Bronchial epithelial cell (primary cell): ENCODE measurements at places on chromosomes 7 and 10. TPM values are rescaled to one million over a fixed set of nuclear protein-coding genes. Genes with fewer than 3 reads are reported as not detected.

The NRP1 gene
- total RNA-seq, result 16.1 and 21.6 TPM in 2 replicates

The FKBP6 gene
- not detected in 2 replicates for total RNA-seq

The MET gene
- 135 and 156 TPM in 2 replicates for total RNA-seq

The AKR1C8 gene
- total RNA-seq, result 0.26 TPM in 1 of 2 replicates, not detected in the other

The ATOH7 gene
- under 0.01 TPM in 1 of 2 replicates, not detected in the other for total RNA-seq

The NPTX2 gene
- under 0.01 and 0.13 TPM in 2 replicates for total RNA-seq

The SPDYE3 gene
- total RNA-seq, result not detected in 2 replicates

The CLDN3 gene
- not detected in 2 replicates for total RNA-seq

The TRIM50 gene
- total RNA-seq, result not detected in 2 replicates

The POP7 gene
- 33.8 and 40.8 TPM in 2 replicates for total RNA-seq

The GIMAP7 gene
- not detected in 2 replicates for total RNA-seq

The CALD1 gene
- total RNA-seq, result 71.3 and 102 TPM in 2 replicates

The OR9A2 gene
- 0.26 TPM in 1 of 2 replicates, not detected in the other for total RNA-seq

The NKX1-2 gene
- total RNA-seq, result 0.51 and 2.1 TPM in 2 replicates

The SCART1 gene
- 1.0 and 1.1 TPM in 2 replicates for total RNA-seq

The ZNF22 gene
- total RNA-seq, result 4.6 and 9.2 TPM in 2 replicates

The GNAT3 gene
- total RNA-seq, result not detected in 2 replicates

The CRTAC1 gene
- not detected in 2 replicates for total RNA-seq

The THSD7A gene
- total RNA-seq, result 0.26 TPM in 2 replicates

The DYDC2 gene
- total RNA-seq, result not detected in 2 replicates

The AKR1B1 gene
- 77.1 and 102 TPM in 2 replicates for total RNA-seq

The PCLO gene
- total RNA-seq, result 0.79 and 3.8 TPM in 2 replicates

The HUS1 gene
- 19.5 and 19.7 TPM in 2 replicates for total RNA-seq

The PTPN12 gene
- total RNA-seq, result 25.0 and 48.4 TPM in 2 replicates

The GSTO2 gene
- 24.7 and 29.2 TPM in 2 replicates for total RNA-seq

The PLCE1 gene
- total RNA-seq, result 0.26 and 1.0 TPM in 2 replicates

The SFMBT2 gene
- total RNA-seq, result under 0.01 TPM in 2 replicates

The VAX1 gene
- total RNA-seq, result not detected in 2 replicates

The LDB3 gene
- under 0.01 TPM in 1 of 2 replicates, not detected in the other for total RNA-seq

The FLNC gene
- 0.64 and 1.8 TPM in 2 replicates for total RNA-seq

The DBF4 gene
- total RNA-seq, result 5.8 and 9.7 TPM in 2 replicates

The PAX4 gene
- not detected in 2 replicates for total RNA-seq

The FAM185A gene
- total RNA-seq, result 9.2 and 11.4 TPM in 2 replicates

The LIPF gene
- total RNA-seq, result not detected in 2 replicates

The NKX2-3 gene
- total RNA-seq, result under 0.01 TPM in 1 of 2 replicates, not detected in the other

The DLG5 gene
- total RNA-seq, result 38.0 and 45.3 TPM in 2 replicates

The MUC12 gene
- under 0.01 TPM in 2 replicates for total RNA-seq

The FOXP2 gene
- 5.3 and 7.9 TPM in 2 replicates for total RNA-seq

The TYW1B gene
- total RNA-seq, result 2.6 and 3.2 TPM in 2 replicates

The ERVW-1 gene
- not detected in 2 replicates for total RNA-seq

The HTRA1 gene
- total RNA-seq, result 64.1 and 80.3 TPM in 2 replicates

The PRPS1L1 gene
- total RNA-seq, result not detected in 2 replicates

The MYO1G gene
- total RNA-seq, result 0.13 and 0.26 TPM in 2 replicates

The SYT15 gene
- total RNA-seq, result under 0.01 and 0.13 TPM in 2 replicates

The ZNF117 gene
- total RNA-seq, result 5.8 and 20.4 TPM in 2 replicates

The NUTM2E gene
- total RNA-seq, result 0.13 TPM in 1 of 2 replicates, not detected in the other

The CHST15 gene
- 11.1 and 12.8 TPM in 2 replicates for total RNA-seq

The NUP42 gene
- 16.3 and 29.4 TPM in 2 replicates for total RNA-seq

The MYO3A gene
- not detected in 2 replicates for total RNA-seq

The AASS gene
- total RNA-seq, result 8.6 and 12.4 TPM in 2 replicates

The TMEM243 gene
- total RNA-seq, result 10.8 and 26.9 TPM in 2 replicates

The FGFBP3 gene
- 0.26 and 0.38 TPM in 2 replicates for total RNA-seq

The PIK3AP1 gene
- 2.1 and 5.2 TPM in 2 replicates for total RNA-seq

The SLC18A3 gene
- not detected in 2 replicates for total RNA-seq

The AMPH gene
- not detected in 2 replicates for total RNA-seq
